ENCODE measurements at places on chromosomes 6 and 20.

DNA sequence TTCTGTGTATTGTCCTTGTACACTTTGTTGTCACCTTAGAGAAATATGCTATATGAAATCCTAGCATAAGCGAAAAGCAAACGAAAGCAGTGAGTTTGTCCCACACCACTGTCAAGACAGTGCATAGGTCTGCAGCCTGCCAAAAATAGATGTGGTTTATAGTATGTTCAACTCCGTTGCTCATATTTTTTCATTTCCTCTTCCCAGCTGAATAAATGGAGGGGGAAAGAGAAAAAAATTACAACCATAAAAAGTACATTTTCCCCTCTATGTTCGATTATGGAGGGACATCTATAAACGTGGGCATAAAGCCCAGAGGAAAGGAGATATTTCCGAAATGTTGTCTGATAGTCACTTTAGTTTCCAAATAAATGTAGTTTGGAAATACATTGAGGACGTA lies 25.8 kb downstream of the PRL start:
- DNase-seq: no peak

DNA sequence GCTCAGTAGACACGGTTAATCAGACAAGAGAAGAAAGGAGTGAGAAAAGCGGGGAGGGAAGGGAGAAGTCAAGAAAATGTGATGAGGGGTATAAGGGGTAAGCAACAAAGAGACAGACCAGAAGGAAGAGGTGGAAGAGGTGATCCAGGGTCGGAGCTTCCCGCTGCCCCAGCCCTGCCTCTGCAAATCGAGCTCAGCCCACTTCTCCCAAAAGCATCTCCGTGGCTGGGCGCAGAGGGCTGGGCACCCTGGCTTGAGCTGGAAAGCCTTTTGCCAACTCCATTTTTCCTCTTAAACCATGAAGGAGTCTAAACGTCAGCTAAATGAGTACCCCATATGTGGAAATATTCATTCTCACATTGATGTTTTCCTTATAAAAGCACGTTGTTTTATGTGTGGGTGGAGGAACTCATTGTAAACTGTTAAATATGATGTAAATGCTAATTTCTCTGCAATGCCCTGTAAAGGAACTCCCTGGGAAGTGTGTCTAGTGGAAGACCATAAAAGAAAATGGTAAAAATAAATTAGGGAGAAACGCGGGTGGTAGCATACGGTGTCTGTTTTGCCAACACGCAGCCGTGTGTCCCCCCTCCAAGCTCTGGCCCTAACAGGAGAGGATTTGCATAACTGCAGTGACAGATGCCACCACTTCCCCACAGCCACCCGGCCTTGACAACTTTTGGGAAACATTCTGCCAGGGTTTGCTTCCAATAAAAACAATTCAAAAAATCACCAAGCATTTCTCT lies 55.2 kb upstream of the MAFB start:
- no peak for DNase-seq

DNA sequence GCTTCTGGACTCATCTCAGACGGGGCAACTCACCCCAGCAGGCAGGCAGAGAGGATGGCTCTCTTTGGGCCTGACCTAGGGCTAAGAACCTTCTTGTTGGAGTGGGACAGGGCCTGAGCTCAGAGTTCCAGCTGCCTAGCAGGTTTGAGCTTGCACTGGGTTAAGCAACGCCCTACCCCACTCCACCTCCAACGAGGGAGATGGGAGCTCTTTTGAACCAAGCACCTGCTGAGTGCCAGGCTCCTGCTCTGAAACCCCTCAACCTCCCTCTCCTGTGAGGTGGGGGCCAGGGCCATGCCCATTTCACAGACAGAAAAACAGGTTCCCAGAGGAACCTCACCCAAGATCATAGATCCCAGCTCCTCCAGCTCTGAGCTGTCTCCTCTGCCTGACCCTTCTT lies 54.3 kb downstream of the SNAI1 start:
- no peak for DNase-seq

DNA sequence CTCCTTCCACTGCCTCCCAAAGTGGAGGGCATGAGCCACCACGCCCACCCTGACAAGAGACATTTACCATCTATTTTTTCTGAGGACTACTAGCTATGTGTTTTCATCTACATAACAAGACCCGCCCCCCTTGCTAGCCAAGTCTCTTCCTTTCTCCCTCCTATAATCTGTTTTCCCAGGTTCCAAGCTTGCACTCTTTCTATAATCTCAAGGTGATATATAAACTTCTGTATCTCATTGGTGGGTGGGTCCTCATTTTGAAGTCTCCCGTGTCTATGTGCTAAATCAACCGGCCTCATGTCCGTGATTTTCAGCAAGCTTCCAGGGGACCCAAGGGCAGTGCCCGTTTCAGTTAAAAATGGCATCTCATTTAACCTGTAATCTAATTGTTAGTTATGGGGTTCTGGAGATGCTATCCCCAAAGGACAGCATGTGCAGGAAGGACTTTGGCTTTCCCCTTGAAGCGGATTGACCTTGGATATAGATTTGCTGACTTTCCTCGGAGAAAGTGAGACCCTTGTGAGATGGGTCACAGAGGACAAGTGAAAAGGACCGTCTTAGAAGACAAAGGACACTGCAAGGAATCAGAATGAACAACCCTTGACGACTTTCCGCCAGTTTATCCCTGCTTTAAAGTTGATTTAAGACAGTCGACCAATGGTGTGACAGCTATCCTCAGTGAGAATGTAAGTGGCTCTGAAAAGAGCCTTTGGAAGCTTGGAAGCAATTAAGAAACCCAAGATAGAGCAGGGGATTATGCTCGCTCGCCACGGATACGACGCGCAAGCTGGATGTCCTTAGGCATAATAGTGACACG lies 22.4 kb downstream of the OR2B2 start:
- peak; percentile 34 for DNase-seq

- no peak for DNase-seq
Measured at GRCh38 chr20:14801591-14802325, 464.3 kb upstream of the FLRT3 start.

GRCh38 chr20:15491575-15491974 lies 1081.7 kb downstream of the KIF16B start:
- no peak for DNase-seq

GRCh38 chr20:6525447-6526303 lies 241.8 kb upstream of the BMP2 start:
- no peak for DNase-seq

GRCh38 chr20:62358171-62359042 lies 8.7 kb downstream of the LAMA5 start:
- no peak for DNase-seq

GRCh38 chr6:3389390-3390167 lies 67.3 kb downstream of the SLC22A23 start:
- no peak for DNase-seq

- DNase-seq: no peak
Measured at GRCh38 chr6:79453558-79454042, 83.6 kb downstream of the LCA5 start.

DNA sequence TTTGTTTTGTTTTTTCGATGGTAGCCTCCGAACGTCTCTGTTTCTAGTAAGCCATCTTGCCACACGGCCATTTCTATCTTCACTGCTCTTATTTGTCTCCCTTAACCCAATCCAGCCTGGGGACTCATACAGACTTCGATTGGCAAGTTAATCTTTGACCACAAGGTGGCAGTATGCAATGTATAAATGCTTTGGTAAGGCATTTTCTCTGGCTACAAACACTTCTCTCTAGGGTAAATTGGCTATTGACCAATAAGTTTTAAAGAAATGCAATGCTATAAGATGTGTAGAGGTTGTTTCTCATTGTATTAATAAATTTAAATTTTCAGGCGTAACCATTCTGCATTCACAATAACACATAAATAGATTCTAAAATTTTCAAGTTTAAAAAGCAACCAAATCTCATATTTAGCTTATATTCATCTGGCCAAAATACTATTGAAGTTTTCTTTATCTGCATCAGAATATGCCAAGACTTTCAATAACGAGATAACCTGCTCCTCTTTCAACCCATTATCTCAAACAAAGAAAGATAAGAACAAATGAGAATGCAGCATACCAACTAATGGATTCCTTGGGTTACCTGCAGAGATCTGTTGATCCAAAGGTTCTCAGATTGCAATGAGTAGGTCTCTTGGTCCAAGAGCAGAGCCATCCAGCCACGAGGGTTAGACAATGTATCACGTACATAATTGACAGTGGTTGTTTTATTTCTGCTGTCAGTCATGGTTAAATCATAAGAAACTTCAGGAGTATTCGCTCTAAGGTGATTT lies 231.9 kb downstream of the PKHD1 start:
- DNase-seq: peak; percentile 55

- no peak for DNase-seq
Measured at GRCh38 chr20:37011147-37011546, 59.6 kb upstream of the SAMHD1 start.

- no peak for DNase-seq
Measured at GRCh38 chr6:112785408-112785807, 438.3 kb downstream of the RFPL4B start.

DNA sequence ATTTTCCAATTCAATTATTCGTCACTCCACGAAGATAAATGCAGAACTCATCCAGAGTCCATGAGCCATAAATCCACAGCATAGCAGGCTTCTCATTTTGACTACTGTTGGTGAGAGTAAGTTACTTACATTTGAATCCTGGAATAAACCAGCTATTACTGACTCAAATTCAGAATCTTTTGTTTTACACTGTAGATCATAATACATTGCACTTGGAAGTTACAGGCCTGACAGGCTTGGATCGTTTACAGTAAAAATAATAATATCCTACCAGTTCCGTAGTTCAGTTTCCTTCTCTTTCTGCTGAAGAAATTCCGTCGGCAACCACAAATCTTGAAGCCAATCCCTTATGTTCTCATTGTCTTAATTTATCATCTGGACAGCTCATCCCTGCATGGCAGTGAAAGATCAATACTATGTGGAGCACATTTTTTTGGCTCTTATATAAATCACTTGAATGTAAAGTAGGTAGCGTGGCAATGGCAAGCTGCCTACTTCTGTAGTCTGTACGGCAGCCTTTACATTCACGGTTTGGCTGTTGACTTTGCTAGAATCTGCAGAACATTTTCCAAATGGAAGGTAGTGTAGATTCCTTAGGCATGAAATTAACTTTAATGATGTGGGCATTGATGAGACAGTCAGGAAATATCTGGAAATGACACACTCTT lies 142.9 kb downstream of the WDR27 start:
- DNase-seq: no peak

GRCh38 chr6:109093732-109094415 lies 772 bp downstream of the SESN1 start:
- no peak for DNase-seq

- no peak for DNase-seq
Measured at GRCh38 chr6:39884696-39885095, 49.6 kb downstream of the MOCS1 start.

DNA sequence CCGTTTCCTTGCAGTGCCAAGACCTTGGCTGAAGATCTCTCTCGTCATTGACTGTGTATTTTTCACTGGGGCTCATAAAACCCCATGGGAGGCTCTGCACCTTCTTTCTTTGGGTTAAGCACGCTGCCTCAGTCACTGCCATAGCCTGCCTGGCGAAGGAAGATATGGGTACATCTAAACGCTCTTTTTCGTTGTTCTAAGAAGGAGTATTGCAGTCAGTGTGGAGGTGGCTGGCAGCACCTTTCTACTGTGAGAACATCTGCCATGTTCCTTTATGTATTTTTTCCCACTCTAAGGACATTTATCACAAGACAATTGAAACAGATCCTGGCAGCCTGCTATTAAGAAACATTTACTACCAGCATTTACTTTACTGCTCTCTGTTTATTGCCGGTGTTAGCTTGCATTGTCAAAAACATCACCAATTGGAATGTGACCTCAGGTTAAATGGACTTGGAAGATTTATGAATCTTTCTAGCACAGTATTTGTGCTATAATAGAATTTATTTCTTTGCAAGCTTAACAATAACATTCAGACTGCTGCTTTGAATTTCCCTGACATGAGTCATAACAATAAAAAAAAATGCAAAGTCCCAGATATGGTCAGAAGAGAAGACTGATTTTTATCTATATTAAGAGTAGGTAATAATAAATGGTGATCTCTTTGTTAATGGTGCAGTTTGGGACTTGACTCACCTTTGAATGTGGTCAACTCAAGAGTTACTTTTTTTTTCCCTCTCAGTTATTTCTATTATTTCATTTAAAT lies 62.2 kb upstream of the CLDN20 start:
- DNase-seq: no peak

- no peak for DNase-seq
Measured at GRCh38 chr6:8904754-8905153, 469.4 kb upstream of the SLC35B3 start.

DNA sequence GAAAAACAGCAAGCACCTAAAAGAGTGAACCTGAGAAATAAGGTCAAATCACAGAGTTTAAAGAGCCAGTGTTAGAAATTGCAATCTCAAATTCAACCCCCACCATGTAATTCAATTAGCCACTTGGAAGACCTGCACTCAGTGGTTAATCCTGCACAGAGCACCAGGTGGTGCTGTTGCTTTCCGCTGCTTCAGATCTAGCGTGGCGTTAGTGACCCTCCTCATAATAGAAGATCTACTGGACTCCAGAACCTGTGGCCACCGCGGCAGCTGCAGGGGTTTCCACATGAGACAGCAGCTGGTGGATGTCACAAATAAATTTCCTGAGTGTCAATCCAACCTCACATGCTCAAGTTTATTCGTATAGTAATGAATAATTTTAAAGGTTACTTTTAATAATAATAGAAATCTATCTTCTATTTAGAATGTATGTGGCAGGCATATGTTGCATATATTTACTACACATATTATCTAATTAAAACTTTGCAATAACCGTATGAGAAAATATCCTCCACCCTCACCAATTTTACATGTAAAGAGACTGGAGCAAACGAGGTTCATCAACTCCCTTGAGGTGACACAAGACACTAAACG lies 84.4 kb downstream of the SYNE1 start:
- DNase-seq: peak; percentile 15

- DNase-seq: no peak
Measured at GRCh38 chr6:11814819-11815218, 36.2 kb upstream of the ADTRP start.

DNA sequence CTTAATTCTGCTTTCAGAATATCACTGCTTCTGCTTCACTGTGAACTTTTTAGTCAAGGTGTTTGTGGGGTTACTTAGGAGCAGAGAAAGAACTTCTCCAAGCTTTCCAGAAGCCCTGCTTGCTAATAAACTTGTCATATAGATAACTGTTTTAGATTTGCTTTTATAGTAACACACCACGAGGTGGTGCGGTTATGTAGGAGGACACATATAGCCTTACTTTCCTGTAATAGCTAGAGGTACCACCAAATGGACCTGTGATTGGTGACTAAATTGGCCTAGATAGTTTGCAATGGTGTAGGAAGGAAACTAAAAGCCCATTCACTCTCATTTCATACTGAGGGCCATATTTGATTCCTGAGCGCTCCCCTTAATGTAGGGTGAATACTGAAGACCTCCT lies 52.3 kb upstream of the BCLAF1 start:
- DNase-seq: no peak

DNA sequence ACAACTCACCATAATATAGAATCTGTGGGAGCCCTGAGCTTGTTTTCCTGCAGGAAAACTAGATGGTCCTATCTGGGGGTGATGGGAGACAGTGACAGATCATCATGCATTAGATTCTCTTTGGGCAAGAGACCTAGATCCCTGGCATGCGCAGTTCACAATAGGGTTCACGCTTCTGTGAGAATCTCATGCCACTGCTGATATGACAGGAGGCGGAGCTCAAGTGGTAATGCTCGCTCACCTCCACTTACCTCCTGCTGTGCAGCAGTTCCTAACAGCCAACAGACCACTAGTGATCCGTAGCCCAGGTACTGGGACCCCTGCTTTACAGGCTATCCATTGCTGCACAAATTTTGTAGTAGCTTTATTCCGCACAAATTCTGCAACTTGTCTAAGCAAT lies 84.5 kb downstream of the HIVEP2 start:
- DNase-seq: no peak

- DNase-seq: no peak
Measured at GRCh38 chr20:35657271-35657670, 7.4 kb downstream of the CPNE1 start.
